ENCODE measurements at places on chromosomes 11 and 22.

- no peak for DNase-seq
Measured at GRCh38 chr22:19085233-19085718, 36.9 kb downstream of the DGCR2 start.

GRCh38 chr11:6596239-6596877 is 7.1 kb downstream of the RRP8 start:
- DNase-seq: no peak

GRCh38 chr22:47402876-47403525 is 640.6 kb downstream of the TBC1D22A start:
- no peak for DNase-seq

- DNase-seq: no peak
Measured at GRCh38 chr22:49039625-49040024, 788.0 kb downstream of the BRD1 start.

DNA sequence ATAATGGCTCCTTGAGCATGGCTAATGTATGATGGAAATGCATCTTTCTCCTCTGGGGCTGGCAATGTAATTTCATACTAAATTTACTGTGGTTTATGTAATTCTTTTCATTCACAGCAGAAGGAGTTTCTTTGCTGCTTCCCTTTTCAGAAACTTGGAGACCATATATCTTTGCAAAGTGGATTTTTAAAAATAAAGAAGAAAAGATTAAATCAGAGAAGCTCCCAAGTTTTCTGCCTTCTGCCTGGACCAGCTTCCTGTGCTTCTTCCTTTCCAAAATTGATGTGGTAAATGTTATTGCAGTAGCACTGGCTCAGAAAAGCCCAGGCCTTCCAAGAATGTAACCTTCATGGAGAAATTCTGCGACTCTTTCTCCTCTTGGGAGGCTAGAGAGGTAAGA is 300.1 kb upstream of the NCAM1 start:
- no peak for DNase-seq

DNA sequence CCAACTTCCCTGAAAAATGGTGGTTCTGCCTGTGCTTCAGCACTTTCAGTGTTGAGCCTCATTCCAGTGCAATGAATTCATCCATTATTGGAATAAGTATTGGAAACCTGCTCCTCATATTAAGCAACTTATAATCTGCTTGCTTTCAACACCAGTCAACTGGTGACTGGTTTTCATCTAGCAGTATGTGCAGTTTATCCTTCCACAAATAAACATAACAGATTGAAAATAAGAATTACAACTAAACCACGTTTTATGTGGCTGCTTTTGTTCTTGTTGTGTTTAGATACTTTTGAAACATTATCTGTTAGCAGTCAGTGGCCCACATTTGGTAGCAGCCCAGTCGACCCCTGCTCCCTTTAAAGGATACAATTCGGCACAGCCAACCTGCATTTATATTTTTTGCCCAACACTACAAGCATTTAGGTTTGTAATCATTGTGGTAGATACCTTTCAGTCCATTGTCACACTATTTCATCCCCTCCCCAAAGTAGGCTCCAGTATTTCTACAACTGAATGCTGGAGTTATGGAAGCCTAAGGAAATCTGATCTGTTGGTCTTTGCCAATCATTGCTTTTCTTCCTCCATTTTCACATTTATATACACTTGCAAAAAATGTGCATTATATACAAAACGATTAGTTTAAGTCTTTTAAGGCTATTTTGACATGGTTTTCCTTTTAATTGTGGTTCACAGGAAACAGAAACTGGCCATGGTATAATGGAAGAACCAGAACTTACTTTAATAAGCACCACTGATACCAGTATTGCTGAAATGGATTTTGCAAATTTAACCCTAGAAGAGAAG is 13.1 kb downstream of the TAF1D start:
- DNase-seq: no peak

Measured in activated CD4-positive, alpha-beta T cell treated with anti-CD3 and anti-CD28 coated beads for 4 hours (primary cell).